ENCODE measurements at places on chromosomes 5 and 9.
A peak's percentile ranks its signal among the peaks of the same experiment; 100 is the strongest.

DNA sequence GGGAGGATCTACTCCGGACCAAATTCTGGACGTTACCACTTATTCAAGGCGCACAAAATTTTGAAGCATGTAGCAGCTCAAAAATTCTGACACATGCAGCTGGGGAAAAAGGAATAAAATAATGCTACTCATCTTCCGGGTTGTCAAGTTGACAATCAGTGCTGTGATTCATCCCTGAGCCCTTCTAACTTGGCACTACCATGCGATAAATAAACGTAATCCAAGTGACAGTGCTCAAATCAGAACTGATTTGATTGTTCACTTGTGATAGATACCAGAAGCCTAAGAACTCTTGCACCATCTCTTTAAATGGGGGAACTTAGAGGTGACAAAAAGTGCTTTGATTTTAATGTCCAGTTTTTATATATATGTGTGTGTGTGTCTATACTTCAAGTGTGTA, 230.2 kb upstream of the TLE4 start:
- no peak for DNase-seq

- peak; percentile 21 for DNase-seq
These were observed 189.0 kb upstream of the MEF2C start for GRCh38 chr5:89071941-89072331.

- no peak for DNase-seq
These were observed 243.9 kb downstream of the EFNA5 start for GRCh38 chr5:107426872-107427271.

- DNase-seq: peak; percentile 38
These were observed 12.3 kb downstream of the CCNH start for GRCh38 chr5:87400305-87400899.

Data from GM20000 (cell line).